ENCODE measurements at places on chromosomes 1 and 21.

DNA sequence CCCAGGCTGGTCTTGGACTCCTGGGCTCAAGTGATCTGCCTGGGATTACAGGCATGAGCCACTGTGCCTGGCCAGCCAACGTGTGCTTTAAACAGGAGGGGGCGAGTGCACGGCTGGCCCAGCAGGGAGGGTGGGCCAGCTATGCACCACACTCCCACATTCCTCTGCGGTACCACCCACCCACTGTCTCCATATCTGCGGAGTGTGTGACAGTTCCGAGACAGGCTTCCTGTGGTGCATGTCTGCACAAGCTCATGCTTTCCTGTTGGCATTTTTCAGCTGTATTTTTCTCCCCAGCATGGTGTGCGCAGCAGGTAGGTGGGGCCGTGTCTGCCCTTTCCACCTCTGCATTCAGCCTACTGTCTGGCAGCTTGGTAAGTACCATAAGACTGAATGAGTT is 183.3 kb downstream of the AJAP1 start:
- no peak for DNase-seq

DNA sequence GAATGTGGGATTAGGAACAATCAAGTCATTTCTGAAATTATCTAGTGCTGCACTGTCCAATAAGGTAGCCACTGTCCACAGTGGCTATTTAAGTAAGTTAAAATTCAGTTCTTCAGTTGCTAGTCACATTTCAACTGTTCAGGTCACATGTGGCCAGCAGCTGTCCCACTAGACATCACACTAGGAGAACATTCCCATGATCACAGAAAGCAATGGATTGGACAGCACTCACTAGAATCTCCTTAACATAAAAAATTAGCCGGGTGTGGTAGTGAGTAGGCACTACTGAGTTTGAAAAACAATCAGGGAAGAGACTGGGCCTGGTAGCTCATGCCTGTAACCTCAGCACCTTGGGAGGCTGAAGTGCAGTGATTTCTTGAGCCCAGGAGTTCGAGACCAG is 33.6 kb downstream of the NUP133 start:
- DNase-seq, result no peak

DNA sequence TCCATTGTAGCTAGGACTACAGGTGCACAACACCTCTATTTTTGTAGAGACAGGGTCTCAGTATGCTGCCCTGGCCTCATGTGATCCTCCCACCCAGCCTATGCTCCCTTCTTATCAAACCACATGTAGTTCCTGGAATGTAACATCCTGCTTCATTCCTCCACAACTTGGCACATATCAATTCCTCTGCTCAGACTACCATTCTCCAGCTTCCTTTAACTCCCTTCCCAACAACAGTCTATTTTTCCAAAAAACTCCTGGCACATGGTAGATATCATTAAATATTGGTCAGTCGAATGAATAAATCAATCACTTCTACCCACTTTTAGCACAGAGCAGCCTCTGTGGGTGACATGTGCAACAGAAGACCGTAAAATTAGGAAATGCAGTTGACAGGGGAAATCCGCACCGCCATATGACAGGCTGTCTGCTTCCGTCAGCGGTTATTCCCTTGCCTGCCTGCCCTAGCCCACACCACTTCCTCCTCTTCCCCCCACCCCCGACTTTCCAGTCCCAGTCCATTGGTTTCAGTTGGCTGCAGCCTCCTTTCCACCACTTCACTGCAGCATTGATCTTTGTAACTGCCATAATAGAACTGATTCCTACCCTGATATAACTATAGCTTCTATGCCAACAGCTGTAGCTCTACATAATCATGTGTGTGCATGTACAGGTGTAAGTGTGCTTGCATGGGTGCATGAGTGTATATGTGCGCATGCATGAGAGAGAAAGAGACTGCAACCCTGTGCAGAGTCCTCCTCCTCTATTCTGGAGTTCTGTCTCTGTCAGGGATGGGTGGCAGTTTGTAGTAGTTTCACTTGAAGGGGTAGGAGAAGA is 6.8 kb upstream of the AKR1A1 start:
- peak; percentile 32 for DNase-seq

GRCh38 chr1:207298636-207299398 is 22.7 kb upstream of the CD55 start:
- DNase-seq, result no peak

DNA sequence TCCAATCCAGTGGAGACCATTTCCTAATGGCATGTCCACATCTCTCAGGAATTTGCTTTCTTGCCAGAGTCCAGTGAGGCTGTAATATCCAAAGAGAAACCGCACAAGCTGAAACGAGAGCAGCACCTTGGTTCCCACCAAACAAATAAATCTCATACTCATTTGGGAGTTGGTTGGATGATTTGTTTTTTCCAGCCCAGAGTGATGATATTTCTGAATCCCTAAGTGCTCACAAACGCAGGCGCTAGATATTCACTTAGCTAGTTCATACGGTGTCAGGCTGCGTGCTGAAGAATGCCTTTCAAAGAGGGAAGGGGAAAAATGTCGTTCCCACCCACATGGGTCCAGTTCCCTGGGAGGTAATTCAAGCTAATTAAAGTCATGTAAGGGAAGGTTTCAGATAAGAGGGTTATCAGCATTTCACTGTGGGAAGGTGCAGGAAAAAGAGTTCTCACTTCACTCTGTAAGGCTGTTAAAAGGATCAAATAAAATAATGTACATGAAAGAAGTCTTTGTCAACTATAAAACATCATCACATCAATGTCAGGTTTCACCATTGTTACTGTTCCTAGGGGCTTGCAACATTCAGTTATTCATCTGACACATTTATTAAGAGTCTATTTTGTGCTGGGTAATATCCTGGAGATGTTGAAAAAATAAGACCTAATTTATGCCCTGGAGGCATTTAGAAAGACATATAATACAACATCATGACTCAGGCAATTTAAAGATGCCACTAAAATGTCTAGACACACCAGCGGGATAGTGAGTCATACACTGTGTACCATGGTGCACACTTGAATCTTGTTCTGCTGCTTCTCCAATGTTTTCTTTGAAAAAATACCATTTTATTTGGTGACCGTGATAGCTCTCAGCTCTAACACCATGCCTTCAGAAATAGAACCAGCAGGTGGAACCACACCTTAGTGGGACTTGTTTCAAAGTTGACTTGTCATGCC is 19.3 kb downstream of the DPT start:
- DNase-seq, result no peak

DNA sequence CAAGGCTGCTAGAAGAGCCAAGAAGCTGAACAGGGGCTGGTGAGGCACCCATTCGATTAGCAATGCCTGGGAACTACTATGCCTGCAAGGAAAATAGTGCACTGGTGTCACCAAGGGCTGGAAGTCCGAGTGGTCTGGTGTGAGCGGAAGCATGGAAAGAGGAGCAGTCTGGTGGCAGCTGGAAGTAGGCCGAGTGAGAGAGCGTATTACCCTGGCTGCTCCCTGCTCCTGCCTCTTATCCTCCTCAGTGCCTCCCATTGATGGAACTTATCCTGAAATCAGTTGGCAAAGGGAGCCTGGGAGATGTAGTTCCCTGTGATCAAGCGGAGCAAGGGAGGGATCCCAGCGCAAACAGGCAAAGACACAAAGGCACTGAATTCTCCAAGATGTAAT is 9.6 kb downstream of the SMAP2 start:
- no peak for DNase-seq

- DNase-seq, result no peak
These were observed 82.2 kb downstream of the FBXO2 start for GRCh38 chr1:11571906-11572616.

DNA sequence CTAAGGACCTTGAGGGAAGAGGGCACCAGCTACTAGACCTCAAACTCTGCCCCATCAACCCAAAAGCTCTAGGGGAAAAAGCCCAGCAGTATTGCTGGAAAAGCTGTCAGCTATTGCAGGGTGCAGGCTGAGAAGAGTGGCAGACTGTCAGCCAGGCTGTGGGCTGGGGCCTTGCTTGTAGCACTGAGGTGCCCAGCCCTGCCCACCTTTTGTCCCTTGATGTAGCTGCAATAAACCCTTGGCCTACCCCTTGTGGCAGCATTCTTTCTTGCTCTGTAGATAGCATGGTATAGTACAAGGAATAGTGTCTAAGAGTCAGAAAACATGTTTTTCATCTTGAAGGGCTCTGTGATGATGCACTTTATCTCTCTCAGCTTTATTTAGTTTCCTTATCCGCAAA is 39.4 kb downstream of the CDC14A start:
- DNase-seq, result no peak

GRCh38 chr1:227945891-227946623 is 1.7 kb downstream of the WNT9A start:
- DNase-seq, result no peak

DNA sequence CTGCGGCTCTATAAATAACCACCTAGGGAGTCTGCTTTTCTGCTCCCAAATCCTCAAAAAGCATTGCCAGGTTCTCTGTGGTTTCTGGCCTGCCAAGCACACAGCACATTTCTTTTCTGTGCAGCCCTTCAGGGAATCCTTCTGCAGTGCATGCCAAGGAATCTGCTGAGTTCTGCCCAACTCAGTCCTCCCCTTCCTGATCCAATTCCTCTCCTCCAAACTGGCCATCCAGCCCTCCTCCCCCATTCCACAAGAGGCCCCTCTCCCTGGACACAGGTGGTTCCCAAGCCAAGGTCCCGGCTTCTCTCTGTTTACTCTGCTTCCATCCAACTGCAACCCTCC is 61.8 kb downstream of the HIVEP3 start:
- no peak for DNase-seq

DNA sequence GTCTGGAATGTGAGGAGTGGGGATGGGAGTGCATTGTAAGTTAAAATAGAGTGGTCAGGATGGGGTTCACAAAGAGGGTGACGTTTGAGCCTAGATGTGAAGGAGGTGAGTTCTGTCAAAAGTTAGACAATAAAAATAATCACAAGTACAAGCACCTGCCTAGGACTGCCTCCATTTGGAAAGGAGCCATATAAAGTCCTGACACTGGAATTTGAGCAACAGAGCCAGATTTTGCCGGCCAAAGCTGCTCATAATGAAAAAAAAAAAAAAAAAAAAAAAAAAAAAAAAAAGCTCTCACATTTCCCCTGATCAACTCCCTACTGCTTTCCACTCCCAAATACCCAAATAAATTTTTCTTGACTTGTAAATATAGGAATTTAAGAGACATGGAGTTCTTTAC is 4.1 kb downstream of the PALMD start:
- DNase-seq, result no peak

- no peak for DNase-seq
These were observed at the start of gene OLFML3 for GRCh38 chr1:113978863-113979702. TSS of gene OLFML3 (plus strand) at chr1:113979474. CDS start at chr1:113979517, 43 bp downstream.

DNA sequence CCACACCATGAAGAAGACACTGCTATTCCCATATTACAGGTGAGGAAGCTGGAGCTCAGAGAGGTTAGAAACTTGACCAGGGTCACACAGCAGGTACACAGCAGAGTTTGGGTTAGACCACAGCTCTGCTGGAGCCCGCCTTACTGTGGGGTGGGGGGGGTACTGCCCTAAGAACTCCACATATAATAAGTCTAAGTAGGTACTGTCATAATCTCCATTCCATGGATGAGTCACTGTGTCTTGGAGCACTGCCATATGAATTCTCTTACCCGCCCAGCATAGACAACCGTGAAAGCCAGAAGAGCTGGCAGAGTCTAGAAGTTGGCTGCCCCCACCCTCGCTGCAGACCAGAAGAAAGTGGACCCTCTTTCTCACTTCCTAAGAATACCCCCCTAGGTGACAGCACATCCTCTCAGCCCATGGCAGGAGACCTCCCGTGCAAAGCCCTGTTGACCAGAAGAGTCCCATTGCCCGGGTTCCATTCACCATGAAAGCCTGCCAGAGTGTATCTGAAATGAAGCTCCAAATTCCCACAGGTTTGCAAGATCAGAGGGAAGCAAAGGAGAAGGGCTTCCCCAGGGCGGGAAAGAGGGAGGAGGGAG is 5.2 kb upstream of the PLA2G2D start:
- no peak for DNase-seq

DNA sequence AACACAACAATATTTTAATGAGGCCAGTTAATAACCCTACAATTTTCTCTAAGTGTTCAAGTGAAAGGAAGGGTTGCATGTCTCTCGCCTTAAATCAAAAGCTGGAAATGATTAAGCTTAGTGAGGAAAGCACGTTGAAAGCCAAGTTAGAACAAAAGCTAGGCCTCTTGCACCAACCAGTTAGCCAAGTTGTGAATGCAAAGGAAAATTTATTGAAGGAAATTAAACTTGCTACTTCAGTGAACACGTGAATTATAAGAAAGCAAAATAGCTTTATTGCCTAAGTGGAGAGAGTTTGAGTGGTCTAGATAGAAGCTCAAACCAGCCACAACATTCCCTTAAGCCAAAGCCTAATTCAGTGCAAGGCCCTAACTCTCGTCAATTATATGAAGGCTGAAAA is 135.6 kb downstream of the DUSP10 start:
- DNase-seq, result no peak

DNA sequence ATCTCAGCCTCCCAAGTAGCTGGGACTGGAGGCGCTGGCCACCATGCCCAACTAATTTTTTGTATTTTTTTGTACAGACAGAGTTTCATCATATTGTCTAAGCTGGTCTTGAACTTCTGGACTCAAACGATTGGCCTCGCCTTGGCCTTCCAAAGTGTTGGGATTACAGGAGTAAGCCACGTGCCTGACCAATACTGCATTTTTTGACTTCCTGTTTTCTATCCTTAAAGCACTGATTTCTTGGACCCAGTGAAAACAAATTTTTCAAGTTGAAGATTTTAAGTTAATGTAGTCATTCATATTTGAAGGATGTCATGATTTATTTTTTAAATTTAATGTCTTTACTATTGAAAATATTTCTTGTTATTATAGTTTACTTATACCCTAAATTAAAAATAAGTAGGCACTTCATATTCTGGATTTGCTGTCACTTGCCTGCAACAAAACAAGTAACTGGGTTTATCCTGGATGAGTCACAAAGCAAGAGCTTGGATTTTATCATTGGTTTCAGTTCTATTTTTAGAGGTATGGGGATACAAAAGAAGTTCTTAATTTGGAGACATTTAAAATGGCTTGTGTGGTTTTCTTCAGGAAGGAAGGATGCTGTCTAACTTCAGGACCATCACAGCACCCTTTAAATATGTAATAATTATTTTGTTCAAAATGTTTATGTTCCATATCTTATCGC is 2.2 kb upstream of the VPS45 start:
- DNase-seq, result no peak

DNA sequence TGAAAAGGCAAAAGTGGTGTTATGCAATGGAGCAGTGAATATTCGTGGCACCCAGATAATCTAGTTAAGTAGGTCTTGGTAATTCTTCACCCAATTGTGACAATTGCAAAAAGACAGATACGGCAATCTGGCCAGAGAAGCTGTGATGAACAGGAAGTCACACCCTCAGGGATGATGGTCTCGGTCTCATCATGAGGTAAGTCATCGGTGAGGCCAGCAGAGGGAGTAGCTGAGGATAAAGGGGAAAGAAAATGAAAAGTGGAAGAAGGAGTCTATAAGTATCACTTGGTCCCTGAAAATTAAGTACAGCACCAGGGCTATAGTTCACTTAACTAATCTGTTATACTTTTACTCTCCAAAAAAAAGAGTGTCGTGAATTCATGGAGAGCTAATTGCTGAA is 258.8 kb upstream of the NCAM2 start:
- no peak for DNase-seq

DNA sequence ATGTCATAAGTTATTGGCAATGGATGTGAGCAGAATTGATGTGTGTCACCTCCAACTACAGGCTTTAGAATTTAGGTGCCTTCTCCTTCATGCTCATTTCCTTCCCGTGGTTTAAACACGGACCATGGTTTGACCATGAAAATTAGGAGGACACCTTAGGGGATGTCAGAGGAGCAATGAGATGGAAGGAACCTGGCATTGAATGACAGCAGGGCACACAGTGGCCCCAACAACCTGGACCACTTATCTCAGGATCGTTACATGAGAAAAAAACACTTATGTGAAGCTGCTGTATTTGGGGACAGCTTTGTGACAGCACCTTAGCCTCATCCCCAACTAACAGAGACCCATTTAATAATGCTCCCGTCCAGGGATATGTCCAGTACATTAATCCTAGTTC is 70.8 kb downstream of the SLC9A1 start:
- DNase-seq, result no peak

Measured in esophagus squamous epithelium (tissue), 5 donors.